Stimulated activated CD8-positive, alpha-beta memory T cell treated with anti-CD3 and anti-CD28 coated beads, Interleukin-2, amount 100 ng/mL, for 1 hour (primary cell): ENCODE measurements at places on chromosomes 12 and 14.

GRCh38 chr12:1234073-1234472 is 243.1 kb downstream of the ERC1 start:
- no peak for DNase-seq

GRCh38 chr14:104267895-104268294 is 129.5 kb downstream of the KIF26A start:
- no peak for DNase-seq

DNA sequence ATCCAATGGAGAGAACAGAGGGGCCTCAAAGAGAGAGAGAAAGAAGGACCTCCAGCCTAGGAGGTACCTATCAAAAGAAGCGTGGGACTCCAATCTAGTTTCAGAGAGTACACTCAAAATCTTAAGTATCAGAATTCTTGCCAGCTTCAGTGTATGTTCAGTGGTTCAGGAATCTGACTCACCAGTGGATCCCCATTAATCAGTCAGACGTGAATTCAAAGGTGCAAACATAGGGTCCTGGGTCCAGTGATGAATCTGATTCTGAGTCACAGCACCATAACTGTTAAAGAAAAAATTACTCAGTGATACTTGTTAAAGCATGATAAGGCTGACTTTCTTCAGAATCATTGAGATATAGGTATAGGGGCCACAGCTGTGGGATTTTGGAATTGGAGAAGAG is 33.2 kb downstream of the ETNK1 start:
- no peak for DNase-seq

- DNase-seq, result no peak
Observed at GRCh38 chr14:74478996-74479635, 14.0 kb downstream of the NPC2 start.

DNA sequence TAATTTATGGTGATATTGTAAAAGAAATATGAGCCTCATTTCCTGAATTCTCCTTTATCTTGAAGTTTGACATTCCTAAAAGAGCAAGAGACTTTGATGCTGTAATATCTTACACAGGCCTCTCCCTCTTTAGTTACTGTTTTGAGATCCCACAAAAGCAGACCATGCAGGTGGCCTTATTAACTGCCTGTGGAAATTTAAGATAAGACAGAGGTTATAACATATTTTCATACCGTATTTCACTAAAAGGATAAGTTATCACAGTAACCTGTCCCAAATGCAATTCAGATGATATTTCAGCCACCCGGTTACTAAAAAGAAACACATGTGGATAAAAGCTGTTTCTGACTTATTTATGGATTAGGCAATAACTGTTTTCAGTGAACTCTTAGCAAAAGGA is 150.1 kb downstream of the NAV3 start:
- DNase-seq, result no peak

- DNase-seq, result no peak
Observed at GRCh38 chr14:104246401-104247335, 108.3 kb downstream of the KIF26A start.

- DNase-seq, result no peak
Observed at GRCh38 chr12:97837401-97837800, 374.8 kb downstream of the RMST start.

DNA sequence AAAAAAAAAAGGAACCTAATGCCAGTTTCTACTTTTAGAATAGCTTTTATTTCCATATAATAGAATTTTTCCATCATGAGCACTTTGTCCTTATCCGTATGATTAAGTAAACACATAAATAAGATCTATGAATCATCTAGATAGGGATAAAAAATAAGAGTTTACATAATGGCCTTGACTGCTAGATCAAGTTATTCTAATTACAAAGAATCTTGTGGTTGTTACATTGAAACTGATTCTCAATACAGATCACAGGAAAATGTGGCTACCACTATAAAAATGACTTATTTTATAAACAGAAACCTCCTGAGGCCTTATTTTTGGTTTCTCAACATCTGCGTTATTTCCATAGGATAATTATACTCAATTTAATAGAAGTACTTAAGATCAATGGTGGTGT is 34.4 kb upstream of the NDUFA12 start:
- no peak for DNase-seq

DNA sequence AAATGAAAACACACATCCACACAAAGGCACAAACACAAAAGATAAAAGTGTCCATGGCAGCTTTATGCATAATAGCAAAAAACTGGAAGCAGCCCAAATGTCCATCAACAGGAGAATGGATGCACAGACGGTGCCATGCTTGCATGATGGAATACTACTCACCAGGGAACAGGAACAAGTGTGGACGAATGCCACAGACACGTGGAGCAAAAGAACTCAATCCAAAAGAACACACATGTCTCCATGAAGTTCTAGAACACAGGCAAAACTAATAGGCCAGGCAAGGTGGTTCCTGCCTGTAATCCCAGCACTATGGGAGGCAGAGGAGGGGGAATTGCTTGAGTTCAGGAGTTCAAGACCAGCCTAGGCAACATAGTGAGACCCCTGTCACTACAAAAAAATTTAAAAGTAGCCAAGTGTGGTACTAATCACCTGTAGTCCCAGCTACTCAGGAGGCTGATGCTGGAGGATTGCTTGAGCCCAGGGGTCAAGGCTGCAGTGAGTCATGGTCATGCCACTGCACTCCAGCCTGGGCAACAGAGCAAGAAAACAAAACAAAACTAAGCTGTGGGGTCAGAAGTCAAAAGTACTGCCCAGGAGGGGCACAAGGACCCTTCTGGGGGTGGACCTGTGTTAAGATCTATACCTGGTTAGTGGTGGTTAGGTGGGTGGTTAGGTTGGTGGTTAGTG is 7.3 kb upstream of the TMEM119 start:
- DNase-seq, result no peak

DNA sequence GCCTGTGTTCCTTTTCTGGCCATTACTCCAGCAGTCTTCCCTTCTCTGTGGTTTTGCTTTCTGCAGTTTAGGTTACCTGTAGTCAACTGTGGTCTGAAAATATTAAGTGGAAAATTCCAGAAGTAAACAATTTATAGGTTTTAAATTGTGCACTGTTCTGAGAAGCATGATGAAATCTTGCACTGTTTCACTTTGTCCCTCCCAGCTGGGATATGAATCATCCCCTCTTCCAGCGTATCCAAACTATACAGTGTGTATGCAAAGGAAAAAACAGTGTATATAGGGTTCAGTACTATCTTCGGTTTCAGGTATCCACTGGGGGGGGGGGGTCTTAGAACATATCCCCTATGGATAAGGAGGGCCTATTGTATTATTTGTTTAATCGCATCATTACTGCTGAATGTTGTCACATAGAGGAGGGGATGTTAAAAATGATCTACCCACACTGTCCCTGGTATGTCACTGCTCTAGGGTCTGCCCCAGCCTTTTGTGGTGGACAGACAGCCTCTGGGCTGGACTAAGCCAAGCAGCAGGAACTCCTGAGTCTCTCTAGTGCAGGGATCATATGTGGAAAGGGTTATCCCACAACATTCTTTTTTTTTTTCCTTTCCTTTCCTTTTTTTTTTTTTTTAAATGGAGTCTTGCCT is 109.1 kb upstream of the MAX start:
- DNase-seq, result no peak

DNA sequence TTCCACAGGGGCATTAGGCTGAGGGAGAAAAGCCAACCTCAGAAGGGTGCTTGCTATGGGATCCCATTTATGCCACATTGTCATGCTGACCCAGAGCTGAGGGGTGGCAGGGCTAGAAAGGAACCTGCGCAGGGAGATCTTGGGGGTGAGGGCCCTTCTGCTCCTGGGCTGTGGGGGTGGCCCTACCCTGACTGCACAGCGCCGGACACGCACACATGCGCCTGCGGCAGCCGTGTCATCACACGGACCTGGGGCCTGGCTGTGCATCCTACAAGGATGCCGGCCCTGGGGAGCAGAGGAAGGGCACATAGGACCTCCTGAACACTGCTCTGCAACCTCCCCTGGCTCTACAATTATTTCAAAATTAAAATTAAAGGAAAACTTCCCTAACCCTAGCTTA is 6.9 kb downstream of the CDCA4 start:
- DNase-seq, result no peak

DNA sequence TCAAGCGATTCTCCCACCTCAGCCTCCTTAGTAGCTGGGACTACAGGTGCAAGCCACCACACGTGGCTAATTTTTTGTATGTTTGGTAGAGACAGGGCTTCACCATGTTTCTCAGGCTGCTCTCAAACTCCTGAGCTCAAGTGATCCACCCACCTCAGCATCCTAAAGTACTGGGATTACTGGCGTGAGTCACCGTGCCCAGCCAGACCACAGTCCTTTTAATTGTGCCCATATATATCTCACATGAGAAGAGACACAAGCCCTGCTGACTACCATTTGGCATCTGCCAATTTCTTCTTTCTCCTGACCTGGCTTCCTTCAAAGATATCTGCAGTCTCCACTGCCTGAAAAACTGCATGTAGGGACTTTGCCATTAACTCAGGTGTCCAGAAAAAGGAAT is 142.5 kb downstream of the DPY19L2 start:
- no peak for DNase-seq

GRCh38 chr12:127811988-127812387 is 455.0 kb upstream of the TMEM132C start:
- no peak for DNase-seq

DNA sequence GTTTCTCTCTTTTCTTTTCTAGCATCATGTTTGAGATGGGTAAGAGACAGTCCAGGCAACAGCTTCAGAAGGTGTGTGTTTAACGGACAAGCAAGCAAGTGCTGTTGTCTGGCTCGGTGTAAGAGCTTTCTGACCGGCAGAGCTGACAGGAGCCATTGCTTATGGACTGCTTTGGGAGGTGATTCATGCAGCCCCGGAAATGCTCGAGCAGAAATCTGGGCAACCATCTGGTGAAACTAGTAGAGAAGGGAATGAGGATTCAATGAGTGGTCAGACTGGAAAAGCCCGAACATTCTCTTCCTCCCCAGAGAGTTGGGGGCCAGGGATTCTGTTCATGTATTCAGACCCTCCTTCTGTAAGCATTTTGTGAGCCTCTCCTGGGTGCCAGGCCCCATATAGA is 24.4 kb downstream of the TUNAR start:
- no peak for DNase-seq

DNA sequence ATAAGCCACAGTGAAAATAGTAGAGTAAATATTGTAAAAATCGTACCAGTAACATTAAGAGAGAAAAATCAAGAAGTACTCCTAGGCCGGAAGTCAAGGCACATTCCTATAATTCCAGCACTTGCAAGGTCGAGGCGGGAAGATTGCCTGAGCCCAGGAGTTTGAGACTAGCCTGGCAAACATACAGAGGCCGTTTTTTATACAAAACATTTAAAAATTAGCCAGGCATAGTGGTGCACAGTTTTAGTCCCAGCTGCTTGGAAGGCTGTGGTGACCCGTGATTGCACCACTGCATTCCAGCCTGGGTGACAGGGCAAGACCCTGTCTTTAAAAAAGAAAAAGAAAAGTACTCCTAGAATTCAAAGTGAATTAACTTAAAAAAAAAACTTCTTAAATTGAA is 341.8 kb downstream of the C12orf50 start:
- no peak for DNase-seq

GRCh38 chr12:47303207-47303606 is 223.4 kb upstream of the AMIGO2 start:
- DNase-seq, result no peak

DNA sequence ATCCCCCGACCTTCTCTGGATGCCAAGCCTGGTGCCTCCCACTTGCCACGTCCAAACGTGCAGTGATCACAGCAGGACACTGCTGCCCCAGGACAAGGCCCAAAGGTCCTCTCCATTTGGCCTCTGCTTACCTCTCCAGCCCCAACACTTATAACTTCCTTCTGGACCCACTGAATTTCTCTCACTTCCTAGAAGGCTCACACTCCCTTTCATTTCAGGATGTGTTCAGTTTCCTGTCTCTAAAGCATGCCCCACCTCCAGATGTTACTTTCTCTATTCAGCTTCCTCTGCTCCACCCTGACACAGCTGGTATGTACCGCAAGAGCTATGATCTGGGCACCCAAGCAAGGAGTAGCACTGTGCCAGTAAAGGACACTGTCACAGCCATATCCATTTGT is 33.0 kb downstream of the CDKL1 start:
- DNase-seq, result no peak

DNA sequence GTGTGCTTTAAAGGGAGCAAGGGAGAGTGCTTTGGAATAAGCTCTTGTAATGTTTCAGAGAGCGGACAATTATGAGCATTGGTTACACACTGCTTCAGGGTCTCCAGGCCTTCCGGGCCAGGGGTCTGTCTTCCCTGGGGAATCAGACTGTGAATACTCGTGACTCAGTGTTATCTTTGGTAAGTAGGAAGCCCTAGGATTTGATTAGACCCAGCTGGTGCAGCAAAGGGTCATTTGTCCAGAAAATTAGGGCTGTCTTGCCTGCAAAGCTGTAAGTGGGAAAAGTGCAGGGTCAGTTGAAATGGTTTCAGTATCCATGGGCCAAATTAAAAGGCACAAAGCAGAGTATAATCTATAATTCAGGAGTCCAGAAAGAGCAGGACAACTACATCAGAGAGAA is 475.6 kb downstream of the MED13L start:
- DNase-seq, result no peak

- no peak for DNase-seq
Observed at GRCh38 chr12:71008616-71009015, 88.1 kb upstream of the PTPRR start.

DNA sequence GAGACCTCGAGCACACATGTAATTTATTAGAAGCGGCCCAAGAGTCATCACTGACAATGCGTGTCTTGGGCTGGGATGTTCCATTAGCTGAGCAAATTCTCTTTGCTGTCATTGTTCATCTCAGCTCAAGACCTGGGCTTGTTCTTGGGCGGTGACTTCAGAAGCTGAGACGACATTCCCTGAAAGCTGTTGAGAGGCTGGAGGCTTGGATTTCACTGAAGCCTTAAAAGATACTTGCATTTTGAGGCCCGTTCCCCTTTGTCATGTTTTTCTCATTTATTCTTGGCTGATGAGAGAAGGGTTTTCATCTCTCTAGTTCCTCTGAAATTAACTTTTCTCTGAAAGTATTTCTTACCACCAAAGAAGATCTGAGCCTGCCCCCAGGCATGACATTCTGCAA is 16.6 kb upstream of the SUSD6 start:
- no peak for DNase-seq

GRCh38 chr12:50117057-50117622 is 5.1 kb downstream of the COX14 start:
- no peak for DNase-seq

- no peak for DNase-seq
Observed at GRCh38 chr12:20368651-20369304, 441 bp downstream of the PDE3A start.

GRCh38 chr12:54394281-54394719 is 9.8 kb upstream of the ZNF385A start:
- no peak for DNase-seq

- DNase-seq, result no peak
Observed at GRCh38 chr14:92797935-92798653, 4.0 kb downstream of the GOLGA5 start.
